Activated T-cell treated with anti-CD3 and anti-CD28 coated beads for 48 hours (primary cell): ENCODE measurements at places on chromosomes 2 and 18.

DNA sequence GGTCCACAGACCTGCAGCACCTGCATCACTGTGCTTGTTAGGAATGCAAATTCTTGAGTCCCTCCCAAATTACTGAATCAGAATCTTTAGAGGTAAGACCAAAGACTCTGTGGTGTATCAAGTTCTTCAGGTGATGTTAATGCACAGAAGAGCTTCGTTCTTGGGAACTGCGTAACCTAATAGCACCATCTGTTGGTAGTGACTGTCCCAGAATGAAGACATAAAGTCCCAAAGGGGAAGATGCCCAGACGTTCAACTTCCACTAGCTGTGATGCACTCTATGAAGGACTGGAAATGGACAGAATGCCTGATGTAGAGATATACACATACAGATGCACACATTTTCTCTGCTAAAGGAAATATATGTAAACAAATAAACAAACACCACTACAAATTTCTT is 576.0 kb downstream of the LRP1B start:
- DNase-seq = no peak

DNA sequence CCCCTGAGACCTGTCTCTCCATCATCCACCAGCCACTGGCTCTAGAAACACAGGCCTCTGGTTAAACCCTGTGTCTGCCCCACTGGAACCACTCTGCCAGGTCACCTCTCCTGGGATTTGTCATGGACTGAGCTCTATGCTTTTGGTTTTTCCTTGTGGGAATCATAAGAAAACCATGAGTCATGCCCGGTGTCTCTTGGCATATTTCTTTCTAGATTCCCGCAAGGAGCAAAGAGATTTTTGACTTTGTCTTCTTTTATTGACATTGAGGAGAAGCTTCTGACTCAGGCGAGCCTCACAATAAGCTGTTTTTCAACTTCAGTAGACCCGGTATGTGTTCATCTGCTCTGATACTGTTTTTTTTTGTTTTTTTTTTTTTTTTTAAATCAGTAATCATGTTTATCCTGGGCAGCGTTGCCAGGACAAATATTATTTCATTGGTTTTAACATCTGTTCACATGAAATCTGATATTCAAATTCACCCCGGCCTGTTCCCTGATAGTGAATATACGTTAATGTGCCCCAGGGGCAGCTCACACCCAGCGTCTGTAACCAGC is 207.1 kb downstream of the ACKR3 start:
- no peak for DNase-seq

DNA sequence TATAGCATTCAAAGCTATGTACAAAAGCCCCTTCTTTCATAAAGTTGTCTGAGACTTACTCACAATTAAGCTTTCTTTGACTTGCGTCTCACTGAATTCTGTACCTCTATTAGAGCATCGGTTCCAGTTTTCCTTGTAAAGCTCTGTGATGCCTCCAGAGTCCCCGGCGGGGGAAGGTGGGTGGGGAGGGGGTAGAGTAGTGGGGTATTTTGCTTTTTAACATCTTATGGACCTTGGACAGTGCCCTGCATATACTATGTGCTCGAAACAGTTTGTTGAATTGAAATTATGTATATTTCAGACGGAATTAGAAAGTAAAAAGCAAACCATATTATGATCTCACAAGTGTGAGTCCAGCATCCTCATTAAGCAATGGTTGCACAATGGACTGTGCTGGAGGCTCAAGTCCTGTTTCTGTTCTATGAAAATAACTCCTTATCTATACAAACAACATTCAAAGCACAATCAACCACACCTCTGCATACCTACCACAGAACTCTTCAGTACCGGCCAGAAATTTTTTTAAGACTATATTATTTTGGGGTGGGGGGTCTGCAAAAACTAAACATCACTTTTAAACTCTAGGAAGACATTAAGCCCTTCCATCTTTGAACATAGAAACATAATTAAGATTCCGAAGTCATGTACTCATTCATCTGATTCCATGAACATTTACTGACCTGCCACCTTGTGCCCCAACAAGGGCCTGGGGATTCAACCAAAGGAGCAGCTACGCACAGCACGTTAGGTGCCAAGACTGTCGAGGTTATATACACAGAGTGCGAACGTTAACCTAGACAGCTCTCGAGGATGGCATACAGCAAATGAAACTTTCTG is 908 bp downstream of the STAT1 start:
- DNase-seq = no peak

DNA sequence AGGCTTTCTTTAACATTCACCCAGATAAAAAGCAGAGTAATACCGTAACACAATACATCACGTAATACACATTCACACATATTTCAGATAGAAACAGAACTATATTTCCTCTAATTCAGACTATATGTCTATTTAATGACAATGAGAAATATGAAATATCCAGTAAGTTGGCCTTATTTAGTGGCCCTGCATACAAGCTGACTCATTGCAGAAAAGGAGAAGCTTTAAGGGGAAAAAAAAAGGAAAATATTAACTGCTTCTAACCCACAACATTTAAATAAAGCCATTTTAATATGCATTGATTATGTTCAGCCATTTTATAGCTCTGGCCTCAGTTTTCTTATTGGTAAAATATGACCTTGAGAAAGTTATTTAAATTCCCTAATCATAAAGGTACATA is 94.8 kb downstream of the PPP1R1C start:
- no peak for DNase-seq

GRCh38 chr18:9513971-9514512 is 38.7 kb downstream of the RALBP1 start:
- no peak for DNase-seq
